ENCODE measurements at places on chromosomes 2 and 18. TPM values are rescaled to one million over a fixed set of nuclear protein-coding genes. Genes with fewer than 3 reads are reported as not detected.

GRCh38 chr2:218465987-218466633 lies 47.2 kb downstream of the VIL1 start:
- no peak for DNase-seq

DNA sequence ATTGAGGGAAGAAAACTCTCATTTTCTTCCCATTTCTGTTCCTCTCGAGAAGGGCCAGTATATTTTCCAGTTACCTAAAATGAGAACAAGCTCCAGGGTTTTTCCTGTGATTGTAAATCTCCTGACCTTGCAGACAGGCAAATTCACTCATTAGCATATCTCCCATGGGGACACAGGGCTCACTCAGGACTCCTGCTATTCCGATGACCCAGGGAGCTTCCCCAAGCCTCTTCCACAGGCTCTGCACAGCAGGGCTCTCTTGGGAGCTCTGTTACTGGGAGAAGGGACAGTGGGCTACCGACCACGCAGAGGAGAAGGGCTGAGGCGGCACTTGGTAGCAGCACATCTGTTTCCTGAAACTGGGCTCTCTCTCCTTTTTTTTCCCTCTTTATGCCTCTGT lies 135.2 kb upstream of the CAPN13 start:
- no peak for DNase-seq

The DES gene
- 0.60 TPM for total RNA-seq

DNA sequence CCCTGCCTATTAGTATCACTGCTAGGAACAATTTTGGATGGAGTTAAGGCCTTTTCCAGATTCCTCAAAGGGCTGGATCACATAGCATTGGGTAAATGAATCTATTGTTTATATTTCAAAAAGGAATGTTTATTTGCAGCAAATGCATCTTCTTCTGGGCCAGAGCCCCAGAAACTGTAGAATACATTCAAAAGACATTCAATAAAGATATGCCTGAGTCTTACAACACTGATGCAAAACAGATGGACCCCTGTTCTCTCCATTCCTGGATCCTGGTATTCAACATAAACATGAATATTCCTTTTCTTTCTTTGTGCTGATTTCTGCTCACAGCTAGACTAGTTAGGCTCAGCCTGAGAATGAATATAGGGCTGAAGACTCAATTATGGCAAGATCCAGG lies 227.2 kb upstream of the KLHL29 start:
- DNase-seq, result no peak

DNA sequence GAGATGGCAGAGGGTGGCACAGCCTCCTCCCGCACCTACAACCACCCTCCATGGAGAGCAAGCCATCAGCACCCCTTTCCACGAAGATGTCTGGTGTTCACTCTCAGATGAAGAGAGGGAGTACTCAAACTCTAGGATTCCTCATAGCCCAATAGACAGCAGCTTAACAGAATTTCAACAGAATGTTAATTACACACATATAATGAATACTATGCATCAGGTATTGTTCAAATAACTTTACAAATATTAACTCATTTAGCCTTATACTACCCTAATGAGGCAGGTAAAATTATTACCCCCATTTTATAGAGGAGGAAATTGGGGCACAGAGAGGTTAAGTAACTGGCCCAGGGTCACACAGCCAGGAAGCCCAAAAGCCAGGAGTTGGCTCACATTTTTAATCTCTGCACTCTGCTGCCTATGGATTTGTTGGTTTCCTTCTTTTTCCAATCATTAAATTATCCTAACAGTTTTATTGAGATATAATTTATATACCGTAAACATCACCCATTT lies 39.0 kb downstream of the HS1BP3 start:
- DNase-seq, result no peak

The RGPD4 gene
- not detected for total RNA-seq

All from PC-9 (cell line).